ENCODE measurements at places on chromosomes 5 and 9.

- no peak for DNase-seq
Observed at GRCh38 chr5:142036918-142037317, 24.1 kb upstream of the GNPDA1 start.

DNA sequence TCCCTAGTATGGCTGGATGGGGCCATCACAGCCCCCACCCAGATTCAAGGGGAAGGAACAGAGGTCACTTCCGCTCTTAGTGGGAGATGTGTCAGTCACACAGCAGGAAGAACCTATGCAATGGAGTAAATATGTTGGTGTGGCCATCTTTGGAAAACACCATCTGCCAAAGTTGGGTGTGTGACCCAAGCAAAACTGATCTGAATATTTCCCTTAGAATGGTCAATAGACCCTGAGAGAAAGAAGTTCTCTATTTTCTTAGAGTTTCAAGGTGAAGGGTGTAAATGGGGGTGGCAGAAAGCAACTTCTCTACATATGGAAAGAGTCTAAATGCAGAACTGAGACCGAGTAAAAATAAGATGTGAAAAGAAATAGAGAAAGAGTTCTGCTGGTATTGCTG is 212.7 kb downstream of the ESM1 start:
- no peak for DNase-seq

DNA sequence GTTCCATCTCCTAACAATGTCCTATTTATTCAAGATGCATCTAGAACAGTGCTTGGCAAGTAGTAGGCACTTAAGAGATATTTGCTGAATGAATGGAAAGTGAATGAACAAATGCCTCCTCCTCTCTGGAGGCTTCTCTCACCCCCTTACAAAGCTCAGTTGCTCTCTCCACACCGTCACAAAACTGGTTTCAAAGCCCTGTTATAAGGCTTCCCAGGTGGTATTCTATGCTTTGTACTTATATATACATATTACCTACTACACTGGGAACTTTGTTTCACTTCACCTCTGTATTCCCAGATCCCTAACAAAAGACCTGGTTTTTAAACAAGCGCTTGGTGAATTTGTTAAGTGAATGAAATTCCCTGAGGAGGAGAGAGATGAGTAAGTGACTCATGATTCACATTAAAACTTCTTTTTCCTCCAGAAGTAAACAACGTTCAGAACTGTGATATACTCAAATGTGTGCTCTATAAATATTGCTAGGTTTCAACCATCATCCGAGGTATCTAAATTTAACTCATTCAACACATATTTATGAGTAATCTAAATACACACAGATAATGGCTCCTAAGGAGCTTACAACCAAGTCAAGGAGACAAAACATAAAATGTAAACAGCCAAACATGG is 36.0 kb downstream of the DENND1A start:
- DNase-seq: peak; percentile 3

GRCh38 chr5:1568201-1568979 is 44.6 kb upstream of the LPCAT1 start:
- DNase-seq: peak; percentile 55

DNA sequence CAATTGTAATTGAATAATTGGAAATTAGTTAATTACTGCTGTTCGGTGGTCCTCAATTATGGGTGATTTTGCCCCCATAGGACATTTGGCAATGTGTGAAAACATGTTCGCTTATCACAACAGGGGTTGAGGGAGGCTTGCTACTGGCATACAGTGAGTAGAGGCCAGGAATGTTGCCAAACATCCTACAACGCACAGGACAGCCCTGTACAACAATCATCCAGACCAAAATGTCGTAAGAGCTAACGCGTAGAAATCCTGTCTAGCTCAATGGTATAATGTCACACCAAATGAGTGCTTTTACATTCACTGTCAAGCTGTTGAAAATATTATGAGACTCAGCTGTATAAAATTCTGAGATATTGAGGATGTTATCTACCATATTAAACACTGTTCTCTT is 464.4 kb upstream of the TUSC1 start:
- DNase-seq: no peak

DNA sequence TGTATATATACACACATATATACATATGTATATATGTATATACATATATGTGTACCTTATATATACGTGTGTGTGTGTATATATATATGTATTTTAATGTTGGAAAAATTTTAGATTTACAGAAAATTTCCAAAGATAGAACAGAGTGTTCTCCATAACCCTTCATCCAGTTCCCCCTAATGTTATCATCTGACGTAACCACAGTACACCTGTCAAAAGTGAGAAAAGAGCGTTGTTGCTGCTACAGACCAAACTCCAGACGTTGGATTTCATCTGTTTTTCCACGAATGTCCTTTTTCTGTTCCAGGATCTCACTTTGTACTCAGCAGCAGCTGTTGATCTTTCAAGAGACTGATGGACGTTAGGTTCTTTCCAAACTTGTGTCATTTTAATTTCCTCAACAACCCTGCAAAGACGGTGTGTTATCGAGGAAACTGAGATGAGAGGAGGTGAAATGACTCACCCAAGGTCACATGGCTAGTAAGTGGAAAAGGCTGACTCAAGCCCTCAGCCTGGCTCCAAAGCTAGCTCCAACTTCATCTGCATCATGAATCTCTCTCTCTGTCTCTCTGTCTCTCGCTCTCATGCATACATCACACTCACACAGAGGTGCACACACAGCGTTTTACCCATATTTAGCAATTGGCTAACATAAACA is 17.0 kb upstream of the NTNG2 start:
- DNase-seq: peak; percentile 71

GRCh38 chr9:124297915-124298645 is 40.3 kb downstream of the NEK6 start:
- no peak for DNase-seq

DNA sequence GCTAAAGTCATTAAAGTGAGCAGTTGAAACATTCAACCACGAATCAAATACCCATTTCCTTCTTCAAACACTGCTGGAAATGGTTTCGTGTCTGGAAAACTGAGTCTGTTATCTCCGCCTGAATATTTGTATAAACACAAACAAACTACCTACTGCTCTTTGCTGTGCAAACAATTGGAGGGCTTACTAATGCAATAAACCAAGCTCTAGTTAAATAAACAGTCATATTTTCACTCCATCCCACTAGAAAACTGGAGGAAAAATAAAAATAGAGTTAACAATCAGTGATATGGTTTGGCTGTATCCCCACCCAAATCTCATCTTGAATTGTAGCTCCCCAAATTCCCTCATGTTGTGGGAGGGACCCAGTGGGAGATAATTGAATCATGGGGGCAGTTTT is 397.6 kb downstream of the RASEF start:
- no peak for DNase-seq

DNA sequence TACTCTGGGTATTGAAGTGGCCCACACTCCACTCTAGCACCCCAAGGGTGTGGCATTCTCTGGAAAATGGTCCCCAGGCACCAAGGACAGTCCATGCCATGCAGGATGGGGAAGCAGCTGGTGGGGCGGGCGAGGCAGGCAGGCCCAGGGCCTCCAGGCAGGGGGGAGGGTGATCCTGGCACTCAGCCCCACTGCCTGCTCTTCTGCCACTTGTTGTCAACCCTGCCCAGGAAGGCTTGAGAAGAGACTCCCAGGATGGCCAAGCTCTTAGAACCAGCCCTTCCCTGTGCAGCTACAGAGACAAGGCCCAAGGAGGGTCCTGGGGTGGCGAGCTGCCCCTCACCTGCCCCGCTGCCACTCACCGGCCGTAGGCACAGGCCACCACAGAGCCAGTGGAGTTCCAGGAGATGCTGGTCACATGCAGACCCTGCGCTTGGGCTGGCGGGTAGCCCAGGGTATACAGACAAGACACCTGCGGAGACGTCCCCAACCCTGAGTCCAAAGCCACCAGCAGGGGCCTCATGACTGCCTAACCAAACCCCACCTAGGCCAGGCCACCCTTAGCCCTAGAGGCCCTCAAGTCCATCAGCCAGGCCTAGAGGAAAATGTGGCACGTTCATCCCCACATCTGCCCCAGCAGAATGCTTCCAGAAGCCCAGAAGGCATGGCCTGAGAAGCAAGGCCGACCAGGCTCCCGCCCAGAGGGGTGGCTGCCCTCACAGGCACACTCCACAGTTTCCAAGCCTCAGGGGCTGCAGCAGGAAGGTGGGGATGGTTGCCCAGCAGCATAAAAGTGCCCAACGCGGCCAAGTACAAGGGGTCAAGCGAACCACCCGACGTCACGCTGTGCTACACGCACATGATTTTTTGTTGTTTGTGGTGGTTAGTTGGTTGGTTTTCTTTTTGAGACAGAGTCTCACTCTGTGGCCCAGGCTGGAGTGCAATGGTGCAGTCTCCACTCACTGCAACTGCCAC is 19.8 kb downstream of the DYNC2I2 start:
- DNase-seq: no peak

- DNase-seq: no peak
Observed at GRCh38 chr5:133299728-133300127, 247.9 kb downstream of the HSPA4 start.

GRCh38 chr9:8960254-8960653 is 1160.7 kb upstream of the DMAC1 start:
- DNase-seq: no peak

GRCh38 chr5:1477341-1477740 is 32.1 kb upstream of the SLC6A3 start:
- no peak for DNase-seq

DNA sequence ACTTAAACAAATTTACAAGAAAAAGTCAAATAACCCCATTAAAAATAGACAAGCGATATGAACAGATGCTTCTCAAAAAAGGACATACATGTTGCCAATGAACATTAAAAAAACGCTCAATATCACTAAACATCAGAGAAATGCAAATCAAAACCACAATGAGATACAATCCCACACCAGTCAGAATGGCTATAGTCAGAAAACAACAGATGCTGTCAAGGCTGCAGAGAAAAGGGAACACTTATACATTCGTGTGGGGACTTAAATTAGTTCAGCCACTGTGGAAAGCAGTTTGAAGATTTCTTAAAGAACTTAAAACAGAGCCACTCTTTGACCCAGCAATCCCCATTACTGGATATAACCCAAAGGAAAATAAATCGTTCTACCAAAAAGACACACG is 10.8 kb downstream of the OR13F1 start:
- no peak for DNase-seq

- DNase-seq: peak; percentile 59
Observed at GRCh38 chr5:111935835-111936234, 178.8 kb upstream of the NREP start.

DNA sequence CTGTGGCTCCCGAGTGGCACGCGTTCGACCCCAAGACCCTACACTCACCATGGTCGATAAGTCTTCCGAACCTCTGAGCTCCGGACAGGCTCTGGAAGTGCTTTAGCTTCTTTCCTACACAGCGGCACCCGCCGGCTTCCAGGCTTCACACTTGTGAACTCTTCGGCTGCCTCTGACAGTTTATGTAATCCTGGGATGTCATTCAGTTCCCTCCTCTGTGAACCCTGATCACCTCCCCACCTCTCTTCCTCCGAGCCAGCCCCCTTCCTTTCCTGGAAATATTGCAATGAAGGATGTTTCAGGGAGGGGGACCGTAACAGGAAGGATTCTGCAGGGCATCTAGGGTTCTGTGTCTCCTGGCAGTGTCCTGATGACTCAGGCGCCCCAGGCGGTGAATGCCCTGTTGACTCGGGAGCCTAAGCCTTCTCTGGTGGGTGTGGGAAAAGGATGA is at the start of gene CD14:
TSS of gene CD14 (minus strand) at position 155 of the 451 bp plus-strand sequence. CDS start at position 51, 104 bp downstream.
- DNase-seq: peak; percentile 44

GRCh38 chr9:122332083-122332482 is 38.7 kb upstream of the PTGS1 start:
- DNase-seq: no peak

GRCh38 chr9:133779516-133780403 is 41.6 kb upstream of the SARDH start:
- no peak for DNase-seq

DNA sequence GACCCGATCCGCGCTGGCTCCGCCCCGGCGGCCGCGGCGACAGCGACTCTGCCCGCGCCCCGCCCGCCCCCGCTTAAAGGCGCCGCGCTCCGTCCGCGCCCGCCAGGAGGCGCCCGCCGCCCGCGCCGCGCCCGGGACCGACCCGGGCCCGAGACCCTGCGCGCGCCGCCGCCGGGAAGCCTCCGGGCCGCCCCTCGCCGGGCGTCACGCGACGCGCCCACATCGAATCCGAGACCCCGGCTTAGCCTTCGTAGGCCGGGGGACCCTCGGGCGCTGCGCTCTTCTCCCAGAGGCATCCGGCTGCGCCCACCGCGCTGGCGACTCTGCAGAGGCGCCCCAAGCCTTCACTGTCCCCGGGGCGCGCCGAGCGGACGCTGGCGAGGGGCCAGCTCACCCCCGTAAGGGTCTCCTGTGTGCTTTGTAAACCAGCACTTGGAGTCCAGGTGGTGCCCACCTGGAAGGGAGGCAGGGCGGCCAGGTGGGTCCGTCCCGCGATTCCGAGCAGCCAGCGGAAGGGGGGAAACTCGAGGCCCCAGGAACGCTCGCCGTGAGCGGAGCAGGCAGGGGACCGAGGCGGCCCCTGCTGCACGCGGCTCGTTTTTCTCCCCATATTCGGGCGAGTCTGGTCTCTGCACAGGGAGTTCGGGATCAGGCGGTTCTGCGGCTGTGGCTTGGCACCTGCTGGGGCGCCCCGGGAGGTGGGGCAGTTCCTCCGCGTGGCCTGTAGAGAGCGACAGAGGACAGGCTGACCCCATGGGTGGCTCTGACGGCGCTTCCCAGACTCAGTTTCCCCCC is 423 bp upstream of the ABCA2 start:
- peak; percentile 37 for DNase-seq

DNA sequence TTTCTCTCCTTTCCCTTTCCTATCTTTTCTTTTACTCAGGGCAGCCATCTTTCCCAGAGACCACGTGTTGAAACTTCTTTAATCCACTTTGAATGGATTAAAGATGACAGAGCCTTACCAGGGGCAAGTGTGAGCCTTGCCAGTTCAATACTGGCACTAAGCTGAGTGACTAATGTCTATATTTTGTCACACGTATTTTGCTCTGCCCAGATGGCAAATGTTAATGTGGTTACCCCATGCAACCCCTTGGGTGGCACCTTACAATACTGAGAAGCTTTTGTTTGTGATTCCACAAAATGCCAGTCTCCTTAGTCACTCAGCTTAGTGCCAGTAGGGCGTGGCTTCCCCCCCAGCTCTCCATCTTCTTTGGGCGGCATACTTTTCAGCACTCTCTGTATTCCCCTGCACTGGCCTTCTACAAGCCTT is 24.8 kb downstream of the ANXA1 start:
- DNase-seq: peak; percentile 95

DNA sequence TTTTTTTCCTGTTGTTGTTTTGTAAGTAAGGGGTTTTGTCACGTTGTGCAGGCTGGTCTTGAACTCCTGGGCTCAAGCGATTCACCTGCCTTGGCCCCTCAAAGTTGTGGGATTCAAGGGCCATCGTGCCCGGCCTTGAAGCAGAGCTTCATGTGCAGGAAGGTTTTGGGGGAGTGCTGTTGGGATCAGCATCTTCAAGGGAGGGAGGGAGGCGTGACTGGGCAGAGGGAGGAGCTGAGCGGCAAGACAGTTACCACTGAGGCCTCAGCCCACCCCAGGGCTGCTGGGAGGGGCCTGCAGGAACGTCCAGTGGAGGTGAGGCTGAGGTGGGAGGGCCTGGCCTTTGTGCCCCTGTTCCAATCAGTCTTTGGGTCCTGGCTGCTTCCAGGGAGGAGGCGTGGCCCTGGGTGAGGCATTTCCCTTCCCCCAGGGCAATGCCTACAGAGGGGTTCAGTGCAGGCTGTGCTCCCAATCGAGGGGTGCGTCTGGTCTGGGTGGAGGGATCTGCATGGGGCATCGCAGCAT is 21.4 kb downstream of the OR2V1 start:
- DNase-seq: no peak

Measured in HT1080 (cell line).